ENCODE measurements at places on chromosomes 3 and 15.
A peak's percentile ranks its signal among the peaks of the same experiment; 100 is the strongest.

- DNase-seq: no peak
Measured at GRCh38 chr15:53525894-53526293, 233.6 kb downstream of the WDR72 start.

GRCh38 chr3:108897883-108898282, 55.8 kb downstream of the GUCA1C start:
- DNase-seq: no peak

DNA sequence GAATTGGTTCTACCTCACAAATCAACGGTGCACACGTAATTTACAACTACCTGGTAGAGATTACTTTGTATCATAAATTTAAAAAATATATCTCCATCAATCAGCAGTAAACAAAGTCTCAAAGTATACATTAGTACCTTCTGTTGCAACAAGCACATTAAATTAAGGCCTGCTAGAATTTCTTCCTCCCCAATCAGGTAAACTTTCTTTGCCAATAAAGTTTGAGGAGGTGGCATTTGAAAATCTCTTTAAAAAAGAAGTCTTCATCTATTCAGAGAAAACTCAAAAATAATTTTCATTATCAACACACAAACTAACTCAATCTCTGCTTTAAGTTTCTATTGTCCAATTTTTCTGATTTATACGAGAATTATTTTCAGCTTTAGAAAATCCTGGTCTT, 4.4 kb downstream of the CCNL1 start:
- DNase-seq: no peak

GRCh38 chr15:73560501-73561117, 72.6 kb downstream of the NPTN start:
- DNase-seq: peak; percentile 52

- DNase-seq: peak; percentile 68
Measured at GRCh38 chr15:57026016-57026592, 107.7 kb downstream of the TCF12 start.

DNA sequence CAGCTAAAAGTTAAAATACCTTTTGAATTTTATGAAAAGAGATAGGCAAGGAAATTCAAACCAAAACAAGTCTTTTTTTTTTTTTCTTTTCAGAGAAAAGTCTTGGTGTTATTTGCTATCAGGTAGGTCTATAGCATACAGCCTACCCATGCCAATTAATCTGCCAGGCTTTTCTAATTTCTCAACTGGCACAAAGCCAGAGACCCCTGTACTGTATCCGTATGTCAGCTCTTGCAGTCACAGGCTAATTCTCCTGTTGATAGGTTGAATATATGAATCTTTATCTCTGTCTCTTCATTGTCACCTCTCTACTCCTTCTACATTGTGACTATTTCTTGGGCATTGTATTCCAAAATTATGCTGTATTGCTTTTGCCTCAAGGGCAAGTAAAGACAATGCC, 133.4 kb downstream of the IL5RA start:
- no peak for DNase-seq

- no peak for DNase-seq
Measured at GRCh38 chr15:42836251-42836650, 84.3 kb downstream of the TTBK2 start.

- no peak for DNase-seq
Measured at GRCh38 chr3:27378331-27378730, 9.1 kb upstream of the NEK10 start.

DNA sequence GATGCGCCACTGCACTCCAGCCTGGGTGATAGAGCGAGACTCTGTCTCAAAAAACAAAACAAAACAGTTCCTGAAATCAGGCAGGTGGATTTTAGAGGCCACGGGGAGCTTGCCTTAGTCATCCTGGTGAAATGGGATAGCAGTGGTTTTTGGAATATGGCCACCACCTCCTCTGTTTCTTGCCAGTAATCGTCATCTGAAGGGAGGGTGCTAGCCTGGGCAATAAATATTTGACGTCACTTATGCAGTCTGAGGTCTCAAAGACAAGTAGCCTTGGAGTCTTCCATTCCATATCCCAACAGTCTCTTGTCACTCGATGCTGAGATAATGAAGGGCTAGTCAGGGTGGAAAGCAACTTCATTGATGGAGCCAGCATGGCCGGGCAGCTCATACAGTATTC, 55.2 kb downstream of the KCNAB1 start:
- no peak for DNase-seq

GRCh38 chr3:69509288-69509687, 123.4 kb upstream of the FRMD4B start:
- DNase-seq: no peak

DNA sequence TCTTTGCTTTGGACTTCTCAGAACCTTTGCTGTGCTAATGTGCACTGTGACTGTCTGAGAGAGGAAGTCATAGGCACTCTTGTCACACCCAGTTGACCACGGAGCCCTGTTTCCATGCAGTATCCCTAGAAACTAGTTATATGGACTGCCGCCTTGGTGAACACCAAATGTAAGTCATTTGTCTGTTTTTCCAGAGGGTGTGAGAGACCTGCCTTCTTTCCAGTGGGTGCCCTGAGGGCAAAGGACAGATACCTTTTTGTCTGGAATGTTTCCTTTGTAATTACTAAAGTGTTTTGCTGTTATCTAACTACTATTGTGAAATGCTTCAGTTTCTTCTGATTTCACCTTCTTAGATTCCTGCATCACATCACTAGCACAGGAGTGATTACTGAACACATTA, 91.8 kb downstream of the LARS2 start:
- no peak for DNase-seq

DNA sequence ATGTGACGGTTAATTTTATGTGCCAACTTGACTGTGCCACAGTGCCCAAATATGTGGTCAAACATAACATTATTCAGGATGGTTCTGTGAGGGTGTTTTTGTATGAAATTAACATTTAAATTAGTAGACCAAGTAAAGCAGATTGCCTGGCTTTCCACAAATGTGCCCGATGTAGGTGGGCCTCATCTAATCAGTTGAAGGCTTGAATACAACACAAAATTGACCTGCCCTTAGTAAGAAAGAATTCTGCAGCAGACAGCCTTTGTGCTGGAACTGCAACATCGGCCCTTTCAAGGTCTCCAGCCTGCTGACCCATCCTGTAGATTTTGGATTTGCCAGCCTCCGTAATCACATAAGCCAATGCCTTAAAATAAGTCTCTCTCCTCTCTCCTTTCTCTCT, 215.9 kb downstream of the MEX3B start:
- DNase-seq: no peak

DNA sequence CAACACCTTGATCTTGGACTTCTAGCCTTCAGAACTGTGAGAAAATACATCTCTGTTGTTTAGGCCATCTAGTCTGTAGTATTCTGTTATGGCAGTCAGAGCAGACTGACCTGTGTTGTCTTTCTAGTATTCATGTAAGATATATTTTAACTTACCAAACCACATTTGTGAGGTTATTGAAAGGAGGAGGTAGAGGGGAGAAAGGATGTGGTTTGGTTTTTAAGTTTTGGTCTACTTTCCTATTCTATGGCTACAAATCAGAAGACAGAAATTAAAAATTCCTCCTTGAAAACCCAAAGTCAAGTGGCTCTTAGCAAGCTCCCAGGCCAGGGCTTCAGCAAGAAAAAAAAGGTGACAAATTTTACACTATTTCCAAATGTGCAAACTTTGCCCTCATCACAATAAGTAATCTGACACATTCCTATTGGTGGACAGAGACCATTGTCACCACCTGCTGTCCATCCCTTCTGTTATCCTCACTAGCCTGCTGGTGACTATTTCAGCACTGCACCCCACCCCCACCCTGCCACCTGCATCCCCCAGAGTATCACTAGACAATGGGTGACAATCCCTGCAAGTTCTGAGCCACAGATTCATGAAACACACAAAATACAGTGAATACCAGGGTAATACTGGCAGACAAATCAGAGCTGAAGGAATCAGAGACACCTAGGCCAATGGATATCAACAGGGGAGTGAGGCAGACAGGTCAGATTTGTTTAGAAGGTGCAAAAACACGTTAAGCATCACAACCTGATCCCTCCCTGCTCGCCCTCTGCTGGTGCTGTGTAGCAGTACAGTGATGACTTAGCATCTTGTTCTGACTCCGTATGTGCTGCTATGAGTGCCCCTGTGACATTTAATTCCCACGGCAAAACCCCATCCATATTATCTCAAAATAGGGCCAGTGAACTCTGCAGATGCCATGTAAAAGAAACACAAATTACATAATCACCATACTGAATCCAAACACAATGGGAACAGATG, 79.0 kb upstream of the DCLK3 start:
- DNase-seq: no peak

GRCh38 chr3:48038971-48039481, 22.8 kb upstream of the MAP4 start:
- no peak for DNase-seq

- DNase-seq: no peak
Measured at GRCh38 chr15:39406485-39406884, 174.4 kb upstream of the THBS1 start.

DNA sequence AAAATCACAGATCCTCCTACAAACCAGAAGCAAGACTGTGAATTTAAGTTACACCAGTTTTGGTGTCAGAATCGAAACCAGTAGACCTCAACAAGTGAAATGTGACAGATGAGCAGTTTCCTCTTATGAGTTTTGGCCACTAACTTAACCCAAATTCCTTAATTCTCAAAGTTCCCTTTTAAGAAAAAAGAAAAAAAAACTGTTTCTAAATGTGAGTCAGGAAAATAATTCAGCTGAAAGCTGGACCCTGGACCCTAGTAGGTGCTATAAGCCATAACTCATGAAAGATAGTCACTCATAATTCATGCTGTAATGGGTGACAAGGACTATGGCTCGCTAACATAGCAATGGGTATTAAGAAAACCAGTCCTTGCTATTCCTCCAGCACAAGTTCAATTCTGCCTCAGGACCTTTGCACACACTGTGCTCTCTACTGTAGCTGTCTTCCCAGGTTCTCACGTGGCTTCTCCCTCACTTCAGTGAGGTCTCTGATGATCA, 9.0 kb upstream of the THRB start:
- no peak for DNase-seq

DNA sequence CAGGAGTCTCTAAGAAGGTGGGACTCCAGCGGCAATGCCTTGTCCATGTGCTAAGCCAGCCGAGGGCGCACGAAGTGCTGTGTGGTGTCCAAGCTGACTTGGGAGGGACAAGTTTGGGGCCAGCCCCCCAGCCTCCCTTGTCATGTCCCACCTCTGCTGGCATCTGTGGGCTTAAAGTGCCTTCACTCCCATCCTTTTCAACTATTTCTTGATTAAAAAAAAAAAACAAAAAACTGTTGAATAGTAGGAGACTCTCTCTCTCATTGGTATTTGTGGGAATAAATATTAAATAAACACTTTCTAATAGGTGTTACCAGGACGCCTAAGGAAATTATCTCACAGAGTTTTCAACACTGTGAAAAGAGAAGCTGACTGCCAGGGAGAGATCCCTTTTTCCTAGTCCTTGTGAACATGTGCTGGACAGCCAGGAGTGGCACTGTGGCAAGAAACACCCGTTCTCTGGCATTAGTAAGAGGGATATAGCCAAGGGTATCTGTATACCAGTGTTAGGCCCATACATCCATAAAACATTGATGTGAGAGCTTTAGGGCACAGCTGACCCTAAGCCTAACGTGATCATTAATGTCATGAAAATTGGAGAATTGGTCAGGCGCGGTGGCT, 158.0 kb downstream of the IGF1R start:
- DNase-seq: no peak

DNA sequence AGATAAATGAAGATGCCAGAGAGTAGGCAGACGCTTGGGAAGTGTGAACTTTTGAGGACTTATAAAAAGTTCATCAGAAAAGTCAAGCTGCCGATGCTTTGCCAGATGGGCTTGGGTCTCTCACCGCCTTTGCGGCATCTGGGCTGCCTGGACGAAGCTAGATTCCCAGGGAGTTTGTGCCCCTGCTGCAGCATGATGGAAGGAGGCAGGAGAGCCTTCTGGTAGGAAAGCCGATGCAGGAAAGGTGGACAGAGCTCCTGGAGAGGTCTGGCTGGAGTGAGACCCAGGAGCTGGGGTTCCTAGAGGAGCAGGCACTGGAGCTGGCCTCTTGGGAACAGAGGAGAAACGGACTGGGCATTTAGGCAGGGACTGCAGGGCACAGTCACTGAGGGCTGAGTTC, 51.9 kb upstream of the ATP2B2 start:
- no peak for DNase-seq

- no peak for DNase-seq
Measured at GRCh38 chr3:2589336-2589969, 490.8 kb downstream of the CNTN4 start.

DNA sequence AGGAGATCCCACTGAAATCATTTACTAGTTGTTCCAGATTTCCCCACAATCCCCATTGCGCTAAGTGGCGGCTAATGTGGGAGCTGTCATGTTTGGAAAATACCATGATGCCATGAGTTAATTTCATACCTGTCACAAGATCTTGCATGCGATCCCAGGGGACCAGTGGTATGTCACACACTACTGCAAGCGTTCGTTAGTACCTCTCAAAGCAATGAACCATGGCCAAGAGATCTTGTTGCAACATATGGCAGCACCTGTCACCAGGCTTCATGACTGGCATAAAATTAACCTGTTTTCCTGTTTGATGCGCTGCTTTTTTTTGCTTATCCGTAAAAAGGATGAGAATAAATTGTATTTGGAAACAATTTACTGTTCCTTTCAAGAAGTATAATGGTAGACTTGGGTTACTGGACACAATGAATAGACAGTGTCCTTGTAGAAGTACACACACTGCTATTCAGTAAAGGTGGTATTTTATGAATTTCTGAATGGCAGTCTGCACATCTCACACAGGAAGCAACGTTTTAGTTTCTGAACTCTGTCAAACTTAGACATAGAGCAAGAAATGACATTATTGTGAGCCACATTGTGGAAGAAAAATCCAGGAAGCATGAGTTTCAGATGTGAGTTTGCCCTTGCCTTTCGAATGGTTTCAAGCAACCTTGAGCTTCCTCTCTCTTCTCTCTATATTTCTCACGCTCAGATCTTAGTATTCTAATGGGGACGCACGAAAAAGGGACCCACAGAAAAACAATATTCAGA, 81.9 kb downstream of the CHL1 start:
- DNase-seq: no peak

All from COR-L47 (cell line).